ENCODE measurements at places on chromosomes 7 and 10.

DNA sequence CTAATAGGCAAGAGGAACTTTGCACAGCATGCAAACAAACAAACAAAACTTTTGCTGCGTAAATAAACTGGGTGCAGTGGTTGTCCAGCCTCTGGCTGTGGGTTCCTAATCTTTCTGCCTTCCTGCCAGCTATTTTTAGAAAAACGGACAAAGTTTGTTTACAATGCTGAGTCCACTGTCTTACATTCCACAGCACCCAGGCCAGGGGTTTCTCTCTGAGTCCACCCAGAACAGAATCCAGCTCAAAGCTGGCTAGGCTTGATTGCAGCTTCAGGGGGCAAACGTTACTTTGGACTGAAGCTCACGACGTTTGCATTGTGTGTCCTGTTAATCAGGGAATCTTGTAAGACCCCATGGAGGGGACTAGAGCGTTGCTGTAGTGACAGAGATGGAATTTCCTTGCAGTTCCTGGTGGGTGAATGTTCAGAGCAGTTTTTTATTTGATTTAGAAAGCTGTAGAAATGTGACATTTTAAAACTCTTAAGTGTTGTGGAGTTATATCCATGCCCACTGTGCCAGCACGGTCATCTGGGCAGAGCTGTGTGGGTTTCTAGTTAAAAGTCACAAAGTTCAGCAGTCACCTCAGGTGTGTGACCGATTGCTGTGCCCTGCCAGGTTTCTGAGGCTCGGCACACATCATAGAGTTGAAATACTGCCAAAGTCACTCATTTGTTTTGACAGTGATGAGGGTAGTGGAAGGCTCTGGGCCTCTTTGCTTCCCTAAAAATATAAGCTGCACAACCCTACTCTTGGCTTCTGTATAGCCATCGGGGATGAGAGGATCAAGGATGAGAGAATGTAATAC lies 247.0 kb downstream of the STK31 start:
- no peak for DNase-seq

- DNase-seq, result no peak
These were observed 11.6 kb downstream of the LBX1 start for GRCh38 chr10:101217450-101218281.

DNA sequence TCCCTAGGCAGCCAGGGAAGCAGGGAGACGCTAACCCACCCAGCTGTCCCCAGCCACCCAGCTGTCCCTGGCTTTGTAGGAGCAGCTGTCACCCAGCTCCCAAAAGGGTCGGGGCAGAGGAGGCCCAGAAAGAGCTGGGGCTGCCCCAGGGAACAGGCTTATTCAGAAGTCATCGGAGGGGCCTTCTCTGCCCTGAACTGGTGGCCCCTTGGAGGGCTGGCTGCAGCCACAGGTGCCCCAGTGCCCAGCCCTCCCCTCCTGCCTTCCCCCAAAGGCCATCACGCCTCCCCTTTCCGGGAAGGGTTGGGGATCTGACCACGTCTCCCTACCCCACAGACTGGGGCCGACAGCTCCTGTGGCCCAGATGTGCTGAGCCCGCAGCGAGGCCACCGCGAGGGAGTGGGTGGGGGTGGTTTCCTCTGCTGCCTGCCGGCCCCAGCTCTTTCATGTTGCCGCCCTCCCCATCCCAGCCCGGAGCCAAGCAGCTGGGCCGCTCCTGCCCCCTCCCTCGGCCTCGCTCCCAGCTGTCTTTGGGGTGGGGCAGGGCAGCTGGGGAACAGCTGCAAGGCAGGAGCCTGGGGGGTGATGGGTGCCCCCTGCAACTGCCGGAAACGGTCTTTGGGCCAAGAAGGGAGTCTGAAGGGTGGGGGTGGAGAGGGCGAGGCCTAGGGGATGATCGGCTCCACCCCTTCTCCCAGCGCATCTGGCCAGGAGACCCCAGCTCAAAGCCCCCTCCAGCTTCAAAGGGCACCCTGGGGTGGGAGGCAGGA lies 16.8 kb downstream of the TRIM8 start:
- DNase-seq, result no peak

- DNase-seq, result peak; percentile 98
These were observed at the start of gene NACAD for GRCh38 chr7:45088821-45089340. Gene NACAD, minus strand, starts transcription at chr7:45088969. Its CDS starts 75 bp downstream, at chr7:45088894.

DNA sequence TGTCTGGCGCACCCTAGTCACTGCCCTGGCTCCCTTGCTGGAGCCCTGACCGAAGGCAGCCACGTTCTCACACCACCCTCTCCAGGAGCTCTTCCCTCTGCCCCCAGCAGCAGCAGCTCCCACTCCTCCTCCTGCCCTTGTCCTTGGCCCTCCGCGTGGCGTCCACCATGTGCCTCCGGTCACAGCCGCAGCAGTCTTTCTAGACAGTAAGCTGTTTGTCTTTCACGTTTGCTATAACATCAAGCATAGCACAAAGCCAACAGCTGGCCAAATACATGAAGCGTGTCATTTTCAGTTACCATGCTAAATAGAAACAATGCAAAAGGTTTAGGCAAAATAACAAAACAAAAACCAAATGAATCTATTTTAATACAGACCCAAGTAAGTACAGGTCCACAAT lies 3.3 kb downstream of the PITRM1 start:
- DNase-seq, result no peak

GRCh38 chr7:119572541-119572940 lies 700.4 kb upstream of the KCND2 start:
- no peak for DNase-seq

DNA sequence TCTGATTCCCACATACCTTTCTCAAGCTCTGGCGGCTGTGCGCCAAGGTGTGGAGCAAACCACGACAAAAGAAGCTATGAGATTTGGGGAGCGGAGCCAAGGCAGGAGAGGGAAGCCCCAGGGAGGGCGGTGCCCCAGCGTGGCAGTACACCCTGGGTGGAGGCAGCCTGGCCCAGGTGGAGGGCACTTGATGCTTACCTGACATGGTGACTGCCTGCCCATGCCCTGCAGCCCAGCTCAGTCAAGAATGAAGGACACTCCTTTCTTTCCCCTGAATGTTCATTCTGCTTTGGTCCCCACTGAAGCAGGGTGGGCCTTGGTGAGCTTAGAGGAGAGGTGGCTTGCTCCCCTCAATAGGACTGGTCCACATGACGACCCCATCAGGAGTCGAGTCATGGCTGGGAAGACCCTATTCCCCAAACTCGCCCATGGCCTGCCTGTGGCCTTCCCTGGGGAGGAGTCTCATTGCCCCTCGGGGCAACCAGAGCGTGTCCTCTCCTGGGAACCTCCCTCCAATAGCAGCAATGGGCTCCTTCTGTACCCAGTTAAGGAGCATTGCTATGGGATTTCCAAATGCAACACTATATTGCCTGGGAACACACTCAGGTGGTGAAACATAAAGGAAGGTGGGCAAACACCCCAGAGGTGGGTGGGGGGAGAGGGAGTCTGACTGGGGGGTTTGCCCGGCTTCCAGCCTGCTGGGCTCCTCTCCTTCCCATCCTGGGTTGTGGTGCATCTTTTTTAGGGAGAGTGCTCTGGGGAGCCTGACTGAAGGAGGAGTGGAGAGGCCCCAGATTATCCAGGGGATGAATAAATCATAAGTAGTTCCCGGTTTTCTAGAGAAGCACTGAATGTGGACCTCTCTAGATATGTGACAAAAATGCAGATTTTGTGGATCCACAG lies 22.7 kb downstream of the RAMP3 start:
- no peak for DNase-seq

DNA sequence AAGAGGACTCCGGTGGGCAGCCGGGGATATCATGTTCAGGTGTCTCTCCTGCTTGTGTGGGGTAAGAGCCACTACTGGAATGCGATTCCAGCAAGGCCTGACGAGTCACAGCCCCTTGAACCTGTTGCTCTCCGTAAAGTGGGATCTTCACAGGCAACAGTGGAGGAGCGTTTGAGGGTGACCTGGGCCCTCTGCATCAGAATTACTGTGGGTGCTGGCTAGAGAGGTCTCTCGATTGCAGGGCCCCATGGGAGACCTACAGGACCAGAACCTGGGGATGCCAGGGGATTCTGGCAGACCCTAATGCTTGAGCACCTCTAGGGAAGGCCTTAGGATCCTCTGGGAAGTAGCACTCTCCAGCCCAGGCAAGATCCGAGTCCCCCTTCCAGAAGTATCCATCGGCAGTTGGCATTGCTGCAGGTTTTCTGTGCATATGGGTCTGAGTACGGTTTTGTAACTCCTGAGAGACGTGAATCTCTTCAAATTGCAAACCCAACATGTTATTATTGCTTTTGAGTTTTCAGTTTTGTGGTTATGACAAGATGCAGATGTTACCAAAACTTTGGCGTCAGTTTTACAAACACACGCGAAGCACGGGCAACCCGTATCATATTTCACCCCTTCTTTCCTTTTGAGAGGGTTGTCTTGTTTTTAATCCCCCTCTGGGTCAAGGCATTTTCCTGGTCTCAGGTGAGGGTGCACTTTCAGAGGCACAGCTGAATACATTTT lies 4.6 kb downstream of the MGMT start:
- DNase-seq, result no peak

DNA sequence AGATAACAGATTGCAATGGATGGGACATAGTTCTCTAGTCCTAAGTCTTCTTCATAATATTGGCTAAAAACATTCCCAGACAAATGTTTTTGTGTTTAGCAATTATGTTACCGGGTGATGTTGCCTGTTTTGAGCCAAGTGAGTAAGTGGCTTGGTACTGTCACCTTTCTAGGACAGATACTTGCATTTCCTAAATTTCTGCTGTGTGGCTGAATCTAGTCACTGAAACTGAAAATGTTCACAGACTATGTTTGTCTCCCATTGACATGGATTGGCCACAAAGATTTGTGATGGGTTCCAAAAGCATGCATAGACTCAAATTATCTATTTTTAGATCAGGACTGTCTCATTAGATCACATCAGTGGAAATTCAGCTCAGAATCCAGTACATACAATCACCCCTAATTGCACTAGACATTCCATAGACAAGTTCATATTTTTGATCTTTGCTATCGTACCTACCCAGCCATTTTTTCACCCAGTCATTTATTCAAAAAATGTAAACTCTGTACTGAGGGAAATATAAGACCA lies 1222.1 kb upstream of the AUTS2 start:
- no peak for DNase-seq

GRCh38 chr10:25130906-25131305 lies 43.9 kb upstream of the GPR158 start:
- DNase-seq, result no peak

GRCh38 chr7:110358028-110358427 lies 732.9 kb upstream of the LRRN3 start:
- DNase-seq, result no peak

- DNase-seq, result no peak
These were observed 233.1 kb upstream of the TCF7L2 start for GRCh38 chr10:112716924-112717413.

- no peak for DNase-seq
These were observed 1.1 kb upstream of the HSPA12A start for GRCh38 chr10:116743266-116744064.

- DNase-seq, result no peak
These were observed 28.8 kb upstream of the DOCK1 start for GRCh38 chr10:126876456-126876855.

- no peak for DNase-seq
These were observed 45.9 kb upstream of the ARHGAP12 start for GRCh38 chr10:31974434-31975124.

Data from amygdala (tissue), 56 donors.